ENCODE measurements at places on chromosomes 6 and 20. TPM values are rescaled to one million over a fixed set of nuclear protein-coding genes. Genes with fewer than 3 reads are reported as not detected.

GRCh38 chr6:102759415-102759814 is 1365.9 kb downstream of the GRIK2 start:
- no peak for DNase-seq

Gene C6orf136
- 15.5 TPM for polyA plus RNA-seq

Gene KIAA0408
- polyA plus RNA-seq: 15.4 TPM

Gene CCN2
- polyA plus RNA-seq: 38.6 TPM

Gene DPPA5
- polyA plus RNA-seq: not detected

Data from hindlimb muscle (tissue), 1 donor.